ENCODE measurements at places on chromosomes 5 and 9.

DNA sequence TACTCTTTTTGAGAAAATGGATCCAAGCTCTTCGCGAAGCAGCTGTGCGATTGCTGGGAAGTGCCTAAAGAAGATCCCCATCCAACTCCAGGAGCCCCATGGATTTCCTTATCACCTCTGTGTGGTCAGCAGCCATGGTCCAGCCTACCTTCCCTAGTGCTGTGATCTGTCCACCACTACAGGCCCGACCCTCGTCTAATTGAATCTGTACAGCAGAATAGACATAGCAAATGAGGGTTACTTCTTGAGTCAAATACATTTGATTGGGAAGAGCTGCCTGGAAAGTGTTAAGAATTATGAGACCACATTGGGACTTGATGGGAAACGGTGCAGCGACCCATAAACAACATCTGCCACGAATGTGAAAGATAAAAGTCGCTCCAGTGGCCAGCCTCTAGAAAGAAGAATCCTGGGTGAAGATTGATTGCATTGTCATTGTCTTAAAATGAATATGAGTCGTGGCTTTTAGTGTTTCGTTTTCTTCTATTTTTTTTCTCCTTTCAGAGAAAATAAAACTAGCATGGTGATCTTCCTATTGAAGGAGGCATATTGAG, 118.4 kb downstream of the PAM start:
- DNase-seq: no peak

- DNase-seq: peak; percentile 74
These were observed 126.6 kb upstream of the IL12B start for GRCh38 chr5:159456722-159457465.

- DNase-seq: no peak
These were observed 6.0 kb downstream of the POLR3G start for GRCh38 chr5:90480699-90481098.

DNA sequence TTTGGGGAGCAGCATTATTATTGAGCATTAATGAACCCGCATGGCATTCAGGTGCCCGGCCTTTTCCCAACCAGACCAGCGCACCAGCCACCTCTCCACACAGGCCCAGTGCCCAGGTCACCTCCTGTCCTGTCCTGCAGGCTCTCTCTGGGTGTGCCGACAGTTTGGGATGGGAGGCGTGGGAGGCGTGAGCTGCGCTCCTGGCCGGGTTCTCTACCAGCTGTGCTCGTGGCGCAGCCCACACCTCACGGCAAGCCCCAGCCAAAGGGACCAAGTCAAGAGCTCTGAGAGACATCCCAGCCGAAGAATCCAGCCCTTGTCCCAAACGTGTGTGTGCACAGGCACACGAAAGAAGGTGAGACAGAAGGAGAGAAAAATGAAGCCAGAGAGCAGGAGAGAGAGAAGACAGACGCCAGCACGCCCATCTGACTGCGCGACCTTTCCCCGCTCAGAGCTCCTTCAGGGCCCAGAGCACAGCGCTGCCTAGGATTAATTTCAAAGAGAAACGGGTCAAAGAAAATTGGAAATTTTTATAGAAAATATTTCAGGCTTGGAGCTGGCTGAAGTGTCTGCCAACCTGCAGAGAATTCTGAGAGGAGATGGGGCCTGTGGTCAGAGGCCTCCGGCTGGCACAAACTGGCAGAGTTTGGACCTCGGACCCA, 81.7 kb downstream of the ADAMTS2 start:
- no peak for DNase-seq

DNA sequence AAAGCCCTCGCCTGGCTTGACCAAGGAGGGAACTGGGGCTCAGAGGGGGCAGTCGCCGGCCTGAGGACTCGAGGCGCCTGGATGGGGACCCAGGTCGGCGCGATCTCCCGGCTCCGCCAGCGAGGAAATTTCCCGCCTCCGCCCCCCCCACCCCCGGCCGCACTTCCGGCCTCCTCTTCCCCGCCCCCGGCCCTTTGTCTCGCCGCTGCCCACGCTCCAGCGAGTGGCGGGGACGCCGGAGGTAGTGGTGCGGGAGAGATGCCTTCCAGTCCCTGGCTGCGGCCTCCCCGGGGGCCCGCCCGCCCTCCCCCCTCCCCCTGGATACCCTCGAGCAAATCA, 448 bp upstream of the GPRIN1 start:
- no peak for DNase-seq

- no peak for DNase-seq
These were observed 981.5 kb downstream of the PTPRD start for GRCh38 chr9:9631284-9631683.

DNA sequence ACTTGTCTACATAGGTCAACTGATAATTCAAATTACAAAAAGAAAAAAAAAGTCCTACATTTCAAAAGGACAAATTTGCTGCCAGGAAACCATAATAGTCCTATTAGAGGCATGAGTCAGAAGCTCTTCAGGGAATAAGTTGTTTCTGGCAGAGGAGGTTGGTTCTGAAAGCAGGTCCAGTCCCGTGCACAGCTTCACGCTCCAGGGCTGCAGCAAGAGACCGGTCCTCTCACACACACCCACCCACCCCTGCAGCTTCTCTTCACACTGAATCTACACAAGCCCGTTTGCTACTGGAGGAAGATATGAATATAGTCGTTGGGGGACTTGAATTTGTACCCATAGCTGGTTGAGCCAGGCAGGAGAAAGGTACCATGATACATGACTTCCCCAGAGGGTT, 36.9 kb upstream of the SLC1A3 start:
- peak; percentile 24 for DNase-seq

DNA sequence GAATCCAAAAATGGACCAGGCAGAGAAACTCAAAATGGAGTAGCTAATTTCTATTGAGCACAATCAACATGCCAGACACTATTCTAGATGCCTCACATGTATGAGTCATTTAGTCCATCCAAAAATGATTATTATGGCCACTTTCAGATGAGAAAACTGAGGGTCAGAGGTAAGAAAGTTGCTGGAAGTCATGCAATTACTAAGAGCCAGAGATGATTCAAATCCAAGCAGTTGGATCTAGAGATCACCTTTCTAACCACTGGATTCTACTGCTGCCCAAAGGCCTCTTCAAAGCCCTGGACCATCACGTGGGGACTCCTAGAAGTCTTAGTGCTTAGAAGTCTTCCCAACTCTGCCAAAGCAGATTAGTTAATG, 51.8 kb upstream of the HMHB1 start:
- DNase-seq: no peak

DNA sequence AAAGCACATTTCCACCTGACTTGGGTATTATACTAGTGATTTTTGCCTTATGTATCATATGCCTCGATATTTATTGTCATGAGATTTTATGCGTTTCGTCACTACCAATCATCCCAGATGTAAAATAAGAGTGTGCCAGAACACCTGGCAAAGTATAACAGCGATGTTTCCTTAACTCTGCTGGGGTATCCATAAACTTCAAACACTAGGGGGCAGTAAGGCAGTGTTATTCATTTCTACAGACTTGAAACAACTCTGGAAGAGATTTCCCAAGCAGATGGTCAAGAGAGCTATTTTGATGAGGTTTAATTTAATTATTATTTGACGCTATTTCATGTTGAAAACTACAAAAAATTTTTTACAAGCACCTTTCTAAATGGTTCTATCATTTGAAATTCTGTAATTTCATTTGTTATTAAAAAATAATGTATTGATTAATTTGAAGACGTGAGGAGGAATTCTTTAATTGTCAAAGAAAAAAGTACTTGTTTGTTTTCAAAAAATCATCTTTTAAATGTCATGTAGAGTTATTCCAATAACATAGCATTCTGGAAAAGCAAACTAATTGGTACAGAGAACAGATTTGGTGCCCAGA, 388.5 kb upstream of the CTNND2 start:
- peak; percentile 70 for DNase-seq

DNA sequence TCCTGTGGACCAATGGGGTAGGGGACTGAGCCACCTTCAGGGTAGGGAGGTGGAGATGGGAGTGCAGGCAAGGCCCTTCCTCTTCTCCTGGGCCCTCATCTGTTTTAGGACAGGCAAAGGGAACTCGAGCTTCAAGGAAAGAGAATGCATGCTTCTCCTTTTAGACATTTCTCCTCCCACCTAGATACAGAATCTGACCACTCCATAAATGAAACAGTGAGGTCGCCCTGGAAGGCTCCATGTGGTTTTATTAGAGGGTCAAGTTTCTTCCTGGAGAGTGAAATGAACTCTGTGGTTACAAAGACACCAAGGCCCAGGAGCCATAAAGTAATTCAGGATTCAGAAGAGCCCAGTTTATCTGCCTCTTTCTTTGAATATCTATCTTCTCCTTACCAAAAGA, 14.9 kb downstream of the LHFPL2 start:
- no peak for DNase-seq

DNA sequence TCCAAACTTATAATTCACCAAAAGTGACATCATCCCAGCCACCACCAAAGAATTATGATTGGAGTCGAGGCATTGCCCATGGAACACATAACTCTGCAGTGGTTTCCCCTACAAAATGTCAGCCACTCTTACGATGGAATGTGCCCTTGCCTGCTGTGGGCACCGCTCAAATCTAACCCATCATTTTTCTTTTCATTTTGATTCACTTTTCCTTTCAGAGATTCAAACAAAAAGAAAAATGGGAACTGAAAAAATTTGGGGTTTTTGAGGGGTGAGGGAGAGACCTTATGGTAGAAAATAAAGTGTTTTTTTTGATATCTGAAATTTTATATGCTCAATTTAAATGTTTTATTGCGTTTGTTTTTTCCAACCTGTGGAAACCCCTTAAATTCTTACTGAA, 28.1 kb downstream of the SMARCA2 start:
- DNase-seq: no peak

- DNase-seq: peak; percentile 48
These were observed 45.2 kb downstream of the CYSTM1 start for GRCh38 chr5:140220032-140220697.

DNA sequence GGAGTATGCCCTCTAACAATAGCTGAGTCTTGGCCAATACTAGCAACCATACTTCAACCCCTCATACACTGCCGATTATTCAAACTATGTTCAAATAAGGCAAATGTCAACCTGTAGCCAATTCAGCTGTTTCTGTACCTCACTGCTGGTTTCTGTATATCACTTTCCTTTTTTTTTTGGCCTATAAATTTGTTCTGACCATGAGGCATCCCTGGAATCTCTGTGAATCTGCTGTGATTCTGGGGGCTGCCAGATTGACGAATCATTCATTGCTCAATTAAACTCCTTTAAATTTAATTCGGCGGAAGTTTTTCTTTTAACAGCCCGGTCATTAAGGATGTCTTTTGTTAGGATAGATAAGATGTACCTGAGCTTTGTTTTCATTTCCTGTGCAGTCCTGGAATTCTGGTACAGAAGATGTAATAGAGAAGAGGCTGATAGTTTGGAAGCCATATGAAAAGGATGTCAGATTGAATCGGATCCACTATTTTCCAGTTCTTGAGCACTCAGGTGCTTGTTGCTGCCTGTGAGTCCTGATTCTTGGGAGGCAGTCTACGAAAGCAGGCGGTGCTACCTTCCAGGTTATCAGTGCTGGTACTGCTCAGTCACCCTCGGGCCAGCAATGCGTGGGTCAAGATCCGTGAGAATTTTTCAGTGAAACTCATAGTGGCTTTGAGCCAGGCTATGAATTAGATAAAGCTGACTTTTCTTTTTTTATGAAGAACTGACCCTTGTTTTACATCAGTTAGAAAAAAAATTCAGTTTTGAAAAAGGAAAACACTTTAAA, 106.2 kb upstream of the TUT7 start:
- DNase-seq: no peak

- peak; percentile 82 for DNase-seq
These were observed 415.8 kb downstream of the ACTL7B start for GRCh38 chr9:108439947-108440346.

DNA sequence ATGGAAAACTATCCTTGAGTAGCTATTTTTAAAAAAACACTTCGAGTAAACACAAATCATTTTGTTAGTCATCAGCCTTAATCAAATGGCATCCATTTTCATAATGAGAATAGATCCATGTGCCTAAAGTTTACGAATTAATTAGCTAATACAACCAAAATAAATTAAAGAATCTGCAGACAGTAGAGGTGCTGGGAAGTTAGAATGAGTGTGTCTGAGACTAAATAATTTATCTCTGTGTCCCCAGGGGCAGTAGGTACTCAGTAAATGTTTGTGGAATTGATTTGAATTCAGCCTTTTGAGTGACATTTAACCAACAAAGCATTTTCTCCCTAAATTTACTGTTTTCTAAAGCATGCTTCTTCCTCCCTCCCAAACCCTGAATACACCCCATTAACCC, 18.6 kb downstream of the TNFSF15 start:
- no peak for DNase-seq

DNA sequence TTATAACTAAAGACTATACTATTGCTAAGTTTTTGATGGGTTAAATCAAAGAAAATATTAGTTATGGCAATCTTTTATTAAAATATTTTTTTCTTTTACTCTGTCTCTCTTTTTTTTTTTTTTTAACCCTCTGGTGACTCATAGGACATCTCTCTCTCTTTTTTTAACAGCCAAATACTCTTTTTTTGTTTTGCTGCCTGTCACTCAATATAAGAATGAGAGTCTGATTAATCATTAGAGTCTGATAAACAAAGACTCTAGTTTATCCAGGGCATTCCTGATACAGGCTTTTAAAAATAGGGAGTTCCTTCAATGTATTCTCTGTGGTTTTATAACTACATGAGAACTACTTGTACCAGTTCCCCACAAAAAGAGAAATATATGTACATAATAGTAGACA, 77.3 kb downstream of the SLC38A9 start:
- peak; percentile 8 for DNase-seq

DNA sequence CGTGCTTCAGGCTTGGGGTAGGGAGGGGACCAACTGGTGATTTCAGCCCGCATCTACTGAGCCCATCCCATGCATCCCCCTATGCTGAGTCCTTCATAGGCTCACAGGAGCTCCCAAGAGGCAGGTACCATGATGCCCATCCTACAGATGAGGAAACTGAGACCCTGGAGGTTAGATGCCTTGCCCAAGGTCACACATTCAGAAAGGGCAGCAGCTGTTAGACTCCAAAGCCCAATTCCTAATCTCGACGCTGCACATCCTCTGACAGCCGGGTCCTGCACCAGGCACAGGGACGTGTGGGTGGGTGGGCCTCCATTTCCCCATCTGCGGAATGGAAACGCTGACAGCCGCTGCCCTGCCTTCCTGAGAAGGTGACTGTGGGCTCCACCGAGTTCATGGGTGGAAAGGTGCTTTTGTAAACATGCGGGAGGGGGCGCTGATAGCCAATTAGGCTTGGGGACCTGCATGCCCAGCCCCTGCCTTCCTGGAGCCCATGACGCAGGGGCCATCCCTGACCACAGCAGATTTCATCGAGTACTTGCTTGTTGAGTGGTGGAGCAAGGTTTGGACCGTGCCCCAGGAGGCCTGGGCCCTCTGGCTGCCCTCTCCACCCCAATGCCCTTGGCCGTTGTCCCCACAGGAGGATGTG, 2.2 kb downstream of the DNM1 start:
- no peak for DNase-seq

DNA sequence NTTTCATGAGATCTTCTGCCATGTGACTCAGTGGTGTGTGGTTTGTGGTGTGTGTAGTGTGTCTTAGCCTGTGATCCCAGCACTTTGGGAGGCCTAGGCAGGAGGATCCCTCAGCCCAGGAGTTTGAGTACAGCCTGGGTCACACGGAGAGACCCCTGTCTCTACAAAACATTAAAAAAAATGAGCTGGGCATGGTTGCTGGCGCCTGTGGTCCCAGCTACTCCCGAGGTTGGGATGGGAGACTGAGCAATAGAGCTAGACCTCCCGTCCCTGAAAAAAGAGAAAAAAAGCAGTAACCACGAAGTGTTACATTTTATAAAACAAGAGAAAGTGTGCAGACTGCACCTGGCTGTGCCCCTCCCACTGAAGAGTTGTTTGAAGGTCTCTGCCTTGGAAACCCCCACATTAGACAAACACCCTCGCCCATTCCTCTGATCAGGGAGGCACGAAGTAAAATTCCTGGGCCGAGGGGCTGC, 21.2 kb upstream of the RNU6ATAC start:
- DNase-seq: no peak

All from epithelial cell of esophagus (primary cell).